Thyroid gland (tissue), 4 donors: ENCODE measurements at places on chromosomes 2 and 18.

GRCh38 chr18:48831802-48832201 lies 119.0 kb downstream of the SMAD7 start:
- H3K36me3 ChIP-seq: no peaks in the 10 kb centered on the region
- peaks cover 48% of the 10 kb centered on the region for H3K4me1 ChIP-seq
- H3K27me3 ChIP-seq: no peaks in the 10 kb centered on the region
- H3K4me3 ChIP-seq: no peak overlapping the region
- DNase-seq: no peak
- H3K27ac ChIP-seq: no peak overlapping the region

- H3K36me3 ChIP-seq: no peaks in the 10 kb centered on the region
- no peak for DNase-seq
- no peaks in the 10 kb centered on the region for H3K27me3 ChIP-seq
- H3K4me3 ChIP-seq: no peak overlapping the region
- peaks cover 19% of the 10 kb centered on the region for H3K4me1 ChIP-seq
- H3K27ac ChIP-seq: no peak overlapping the region
These were observed 116.2 kb downstream of the STPG4 start for GRCh38 chr2:47038656-47039488.

DNA sequence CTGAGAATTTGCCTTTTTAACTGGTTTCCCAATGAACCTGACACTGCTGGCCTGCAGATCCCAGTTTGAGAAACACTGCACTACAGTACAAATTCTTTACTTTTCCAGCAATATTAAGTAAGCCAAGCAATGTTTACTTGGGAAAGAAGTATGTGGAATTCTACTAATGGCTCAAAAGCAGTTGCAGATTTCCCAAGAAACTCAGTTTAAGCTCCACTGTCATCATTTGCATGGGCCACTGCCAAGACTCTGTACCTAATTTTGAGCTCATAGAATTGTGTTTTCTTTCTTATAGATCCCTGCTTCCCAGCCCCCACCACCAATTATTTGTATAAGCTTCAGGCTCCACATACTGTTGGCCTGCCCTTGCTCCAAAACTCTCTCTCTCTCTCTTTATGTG lies 676.1 kb downstream of the RNF144A start:
- H3K36me3 ChIP-seq: no peaks in the 10 kb centered on the region
- H3K27ac ChIP-seq: no peak overlapping the region
- H3K4me1 ChIP-seq: no peaks in the 10 kb centered on the region
- H3K4me3 ChIP-seq: no peak overlapping the region
- no peaks in the 10 kb centered on the region for H3K27me3 ChIP-seq

- H3K27me3 ChIP-seq: no peaks in the 10 kb centered on the region
- no peaks in the 10 kb centered on the region for H3K36me3 ChIP-seq
- H3K4me1 ChIP-seq: peaks cover 7% of the 10 kb centered on the region
- H3K27ac ChIP-seq: no peak overlapping the region
These were observed 162.3 kb downstream of the PHLPP1 start for GRCh38 chr18:62877411-62878221.

- no peak for DNase-seq
- no peaks in the 10 kb centered on the region for H3K27me3 ChIP-seq
- H3K4me3 ChIP-seq: no peak overlapping the region
These were observed 22.8 kb upstream of the ADNP2 start for GRCh38 chr18:80086281-80086680.

- DNase-seq: no peak
- no peaks in the 10 kb centered on the region for H3K36me3 ChIP-seq
- H3K4me1 ChIP-seq: peaks cover 19% of the 10 kb centered on the region
- no peak overlapping the region for H3K4me3 ChIP-seq
These were observed 181.9 kb downstream of the LRRTM1 start for GRCh38 chr2:80122675-80123074.

DNA sequence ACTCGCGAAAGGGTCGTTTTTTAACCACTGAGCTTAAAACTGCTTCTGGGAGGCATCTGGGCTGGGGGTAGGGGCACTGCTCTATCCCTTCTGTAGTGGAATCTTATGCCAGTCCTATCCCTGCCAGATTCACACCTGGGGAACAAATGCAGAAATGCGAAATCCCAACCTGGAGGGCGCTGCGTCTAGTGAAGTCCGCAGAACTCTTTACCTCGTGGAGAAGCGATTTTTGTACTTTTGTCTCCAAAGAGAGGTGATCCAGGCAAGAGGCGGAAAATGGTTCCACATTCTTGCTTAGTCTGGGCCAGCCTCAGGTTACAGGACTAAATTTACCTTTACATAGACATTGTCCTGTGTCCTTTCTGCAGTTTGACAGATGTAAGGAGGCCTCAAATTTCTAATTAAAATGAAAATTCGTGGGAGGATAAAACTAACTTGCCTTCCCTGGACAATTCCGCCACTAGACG lies 10.4 kb downstream of the TBR1 start:
- H3K36me3 ChIP-seq: no peaks in the 10 kb centered on the region
- DNase-seq: no peak
- peaks cover 63% of the 10 kb centered on the region for H3K27me3 ChIP-seq
- no peak overlapping the region for H3K4me3 ChIP-seq
- H3K4me1 ChIP-seq: peaks cover 4% of the 10 kb centered on the region

DNA sequence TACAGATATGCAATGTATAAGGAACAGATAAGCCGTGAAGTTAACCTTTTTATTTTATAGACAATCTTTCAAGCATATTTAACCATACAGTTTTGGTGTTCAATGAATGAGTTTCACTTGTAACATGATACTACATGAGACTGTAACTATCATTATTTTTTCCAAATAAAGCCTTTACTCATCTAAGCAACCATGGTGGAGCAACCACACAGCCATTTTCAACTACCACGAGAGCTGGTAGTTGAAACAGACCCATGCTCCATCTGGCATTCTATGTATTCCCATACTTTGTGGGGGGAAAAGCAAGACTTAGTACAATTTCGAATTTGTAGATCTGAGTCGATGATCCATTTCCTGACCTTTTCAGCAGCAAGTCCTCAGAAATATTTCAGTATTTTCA lies 159.3 kb upstream of the RND3 start:
- no peaks in the 10 kb centered on the region for H3K4me1 ChIP-seq
- no peaks in the 10 kb centered on the region for H3K36me3 ChIP-seq

GRCh38 chr18:285817-286216 lies 18.0 kb upstream of the THOC1 start:
- H3K4me3 ChIP-seq: no peak overlapping the region
- H3K4me1 ChIP-seq: no peaks in the 10 kb centered on the region
- DNase-seq: no peak
- no peak overlapping the region for H3K27ac ChIP-seq
- no peaks in the 10 kb centered on the region for H3K27me3 ChIP-seq
- no peaks in the 10 kb centered on the region for H3K36me3 ChIP-seq

DNA sequence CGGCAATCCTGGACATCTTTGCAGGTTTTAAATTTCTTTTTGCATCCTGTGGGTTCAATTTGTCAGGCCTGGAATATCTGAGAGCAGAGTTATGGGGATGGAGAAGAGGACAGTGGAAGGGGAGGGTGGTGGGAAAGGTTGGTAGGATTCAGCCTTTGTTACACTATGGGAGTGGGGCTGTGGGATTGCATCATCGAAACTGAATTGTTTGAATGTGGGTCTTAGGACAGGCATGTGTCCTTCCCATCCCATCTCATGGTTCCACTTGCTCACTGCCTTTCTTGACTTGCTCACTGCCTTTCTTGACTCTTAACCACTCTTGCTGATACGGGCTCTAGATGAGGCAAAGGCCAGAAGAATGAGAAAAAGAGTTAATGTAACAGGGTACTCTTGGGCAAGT lies 12.9 kb downstream of the IGFBP2 start:
- no peak for DNase-seq
- H3K4me1 ChIP-seq: no peaks in the 10 kb centered on the region
- H3K27ac ChIP-seq: no peak overlapping the region
- no peaks in the 10 kb centered on the region for H3K27me3 ChIP-seq
- H3K4me3 ChIP-seq: no peak overlapping the region

DNA sequence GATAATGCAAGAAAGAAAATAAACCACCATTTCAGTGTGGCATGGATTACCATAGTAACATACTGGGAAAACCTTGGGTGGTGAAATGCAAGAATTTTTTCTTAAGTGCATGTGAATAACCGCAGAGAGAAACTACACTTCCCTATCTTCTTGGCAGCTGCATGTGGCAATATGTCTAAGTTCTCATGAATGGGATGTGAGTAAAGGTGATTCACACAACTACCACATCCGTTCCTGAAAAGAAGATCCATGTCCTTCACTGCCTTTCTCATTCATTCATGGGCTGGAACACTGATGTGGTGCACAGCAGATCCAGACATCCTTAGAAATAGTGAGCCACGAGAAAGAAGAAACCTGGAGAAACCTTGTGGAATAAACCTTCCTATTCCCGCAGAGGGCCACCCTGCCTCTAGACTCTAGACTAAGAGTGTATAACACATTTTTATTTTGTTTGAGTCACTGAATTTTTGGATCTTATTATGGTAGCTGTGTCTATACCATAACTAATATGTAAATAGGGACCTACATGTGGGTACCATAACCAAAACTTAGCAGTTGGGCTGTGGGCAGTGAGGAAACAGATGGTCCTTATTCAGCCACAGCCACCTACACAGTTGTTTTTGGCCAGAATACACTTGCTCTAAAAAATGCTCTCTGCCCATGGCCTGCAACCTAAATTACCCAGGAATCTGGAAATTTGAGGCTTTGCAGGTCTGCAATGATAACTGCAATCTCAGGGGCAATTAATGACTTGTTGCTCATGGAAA lies 573.3 kb downstream of the LRP1B start:
- H3K27me3 ChIP-seq: no peaks in the 10 kb centered on the region
- no peak overlapping the region for H3K4me3 ChIP-seq
- no peak for DNase-seq
- no peaks in the 10 kb centered on the region for H3K4me1 ChIP-seq
- H3K36me3 ChIP-seq: no peaks in the 10 kb centered on the region
- no peak overlapping the region for H3K27ac ChIP-seq
